ENCODE measurements at places on chromosomes 2 and 18. TPM values are rescaled to one million over a fixed set of nuclear protein-coding genes. Genes with fewer than 3 reads are reported as not detected.
A peak's percentile ranks its signal among the peaks of the same experiment; 100 is the strongest.

DNA sequence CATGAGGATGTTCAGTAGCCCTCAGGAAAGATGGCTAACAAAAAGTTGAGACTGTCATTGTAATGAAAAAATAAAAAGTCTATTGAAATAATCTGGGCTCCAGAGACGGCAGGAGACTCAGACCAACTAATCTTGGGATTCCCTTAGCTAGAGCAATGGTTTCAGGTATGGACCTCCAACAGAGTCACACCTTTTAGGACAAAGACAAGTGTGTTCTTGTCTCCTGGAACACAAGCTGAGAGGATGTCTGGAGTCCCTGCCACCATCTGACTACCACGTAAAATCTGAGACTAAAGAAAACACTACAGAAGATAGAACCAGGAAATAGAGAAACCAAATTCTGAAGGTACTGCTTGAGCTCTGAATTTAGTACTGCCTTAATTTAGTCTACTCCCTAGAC lies 103.3 kb upstream of the RBBP8 start:
- DNase-seq: no peak

- DNase-seq: no peak
These were observed 40.8 kb downstream of the TSN start for GRCh38 chr2:121796239-121796638.

DNA sequence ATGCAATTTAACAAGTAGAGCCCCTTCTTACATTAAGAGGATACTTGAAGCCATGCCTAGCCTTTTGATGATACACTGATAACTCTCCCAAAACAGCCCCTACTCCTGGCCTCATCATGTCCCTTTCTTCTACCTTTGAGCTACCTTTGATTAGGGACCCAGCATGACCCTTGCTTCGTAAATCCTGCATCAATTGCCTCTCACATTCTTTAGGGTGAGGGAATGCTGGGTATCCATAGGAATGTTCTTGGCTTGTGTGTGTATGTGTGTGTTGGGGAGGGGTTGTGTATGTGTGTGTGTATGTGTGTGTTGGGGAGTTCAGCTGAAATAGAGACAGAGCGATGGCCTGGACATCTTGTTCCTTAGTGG lies 5.3 kb upstream of the KRCC1 start:
- DNase-seq: no peak

DNA sequence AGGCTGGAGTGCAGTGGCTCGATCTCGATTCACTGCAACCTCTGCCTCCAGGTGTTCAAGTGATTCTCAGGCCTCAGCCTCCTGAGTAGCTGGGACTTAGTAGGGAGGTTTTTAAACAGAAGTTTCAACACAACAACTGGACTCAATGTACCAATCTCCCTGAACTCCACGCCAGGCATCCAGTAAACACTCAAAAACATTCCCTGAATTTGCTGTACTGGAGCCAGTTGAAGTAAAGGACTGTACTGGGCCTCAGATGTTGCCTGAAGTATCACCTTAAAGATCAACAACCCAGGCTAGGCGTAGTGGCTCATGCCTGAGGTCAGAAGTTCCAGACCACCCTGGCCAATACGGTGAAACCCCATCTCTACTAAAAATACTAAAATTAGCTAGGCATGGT lies 22.4 kb downstream of the RAB1A start:
- DNase-seq: no peak

DNA sequence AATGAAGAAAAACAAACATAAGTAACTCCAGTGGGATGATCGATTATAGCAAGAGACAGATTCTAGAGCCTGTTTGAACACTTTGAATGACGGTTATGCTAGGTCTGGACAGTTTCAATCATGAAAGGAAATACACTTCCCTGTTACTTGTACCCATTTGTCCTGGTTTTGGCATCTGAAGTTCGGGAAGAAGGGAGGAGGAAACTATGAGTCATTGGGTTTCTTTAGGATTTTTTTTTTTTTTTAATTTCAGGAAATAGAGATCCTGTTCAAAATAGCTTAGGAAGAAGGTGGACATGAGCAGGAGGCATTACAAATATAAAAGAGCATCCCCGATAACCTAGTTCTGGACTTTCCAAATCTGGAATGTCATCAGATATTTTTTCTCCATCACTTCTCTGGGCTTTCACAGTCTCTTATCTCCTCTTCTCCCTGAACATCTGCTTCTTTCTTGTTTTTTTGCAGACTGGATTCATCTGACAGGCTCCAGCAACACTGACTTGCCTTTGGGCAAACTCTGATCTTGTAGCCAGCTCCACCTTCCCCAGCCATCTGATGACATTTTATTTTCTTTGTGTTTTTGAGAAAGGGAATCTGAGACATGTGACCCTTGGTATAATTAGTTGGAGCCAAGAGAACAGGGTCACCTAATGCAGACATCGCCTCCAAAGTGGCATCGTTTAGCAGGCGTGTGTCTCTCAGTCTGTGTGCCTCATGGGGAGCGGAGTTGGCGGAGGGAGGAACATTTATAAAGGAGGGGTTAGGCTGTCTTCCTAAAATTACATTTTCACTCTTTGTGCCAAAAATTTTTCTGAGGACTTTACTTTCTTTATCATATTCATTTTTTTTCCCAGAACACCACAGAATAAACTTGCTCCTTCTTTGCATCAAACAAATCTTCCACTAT lies 195.3 kb upstream of the EPHA4 start:
- no peak for DNase-seq

DNA sequence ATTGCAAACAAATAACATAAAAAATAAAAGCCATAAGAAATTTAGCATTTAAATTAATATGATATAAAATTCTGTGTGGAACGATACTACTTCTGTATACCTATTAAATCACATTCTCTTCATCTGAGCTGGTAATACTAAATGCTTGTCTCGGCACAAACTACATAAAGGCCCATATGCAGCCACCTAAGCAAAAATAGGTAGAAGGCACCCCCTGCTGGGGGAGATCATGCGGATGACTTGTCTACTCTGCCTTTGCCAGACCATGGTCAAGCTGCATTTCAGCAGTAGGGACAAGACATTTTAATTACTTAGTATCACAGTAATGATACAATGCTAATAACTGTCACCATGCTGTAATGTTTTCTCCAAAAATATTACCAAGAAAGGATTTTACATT lies 108.0 kb downstream of the CDH19 start:
- DNase-seq: no peak

DNA sequence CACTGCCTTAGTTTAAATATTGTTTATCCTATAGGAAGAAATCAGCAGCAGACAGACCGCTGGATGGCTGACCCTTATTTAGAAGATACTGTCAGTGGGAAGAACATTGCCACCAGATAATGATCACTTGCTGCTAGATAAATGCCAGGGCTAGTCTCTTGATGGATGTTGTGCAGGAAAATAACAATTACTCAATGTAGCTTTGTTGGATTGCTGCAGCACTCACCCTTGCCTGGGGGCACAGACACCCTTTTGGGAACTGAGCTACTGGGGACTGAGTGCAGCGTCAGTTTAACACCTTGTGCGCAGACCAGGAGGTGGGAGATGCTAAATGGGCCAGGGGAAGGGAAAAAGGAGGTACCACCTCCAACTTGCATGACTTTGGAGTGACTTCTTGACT lies 64.2 kb upstream of the CAPN13 start:
- DNase-seq: no peak

DNA sequence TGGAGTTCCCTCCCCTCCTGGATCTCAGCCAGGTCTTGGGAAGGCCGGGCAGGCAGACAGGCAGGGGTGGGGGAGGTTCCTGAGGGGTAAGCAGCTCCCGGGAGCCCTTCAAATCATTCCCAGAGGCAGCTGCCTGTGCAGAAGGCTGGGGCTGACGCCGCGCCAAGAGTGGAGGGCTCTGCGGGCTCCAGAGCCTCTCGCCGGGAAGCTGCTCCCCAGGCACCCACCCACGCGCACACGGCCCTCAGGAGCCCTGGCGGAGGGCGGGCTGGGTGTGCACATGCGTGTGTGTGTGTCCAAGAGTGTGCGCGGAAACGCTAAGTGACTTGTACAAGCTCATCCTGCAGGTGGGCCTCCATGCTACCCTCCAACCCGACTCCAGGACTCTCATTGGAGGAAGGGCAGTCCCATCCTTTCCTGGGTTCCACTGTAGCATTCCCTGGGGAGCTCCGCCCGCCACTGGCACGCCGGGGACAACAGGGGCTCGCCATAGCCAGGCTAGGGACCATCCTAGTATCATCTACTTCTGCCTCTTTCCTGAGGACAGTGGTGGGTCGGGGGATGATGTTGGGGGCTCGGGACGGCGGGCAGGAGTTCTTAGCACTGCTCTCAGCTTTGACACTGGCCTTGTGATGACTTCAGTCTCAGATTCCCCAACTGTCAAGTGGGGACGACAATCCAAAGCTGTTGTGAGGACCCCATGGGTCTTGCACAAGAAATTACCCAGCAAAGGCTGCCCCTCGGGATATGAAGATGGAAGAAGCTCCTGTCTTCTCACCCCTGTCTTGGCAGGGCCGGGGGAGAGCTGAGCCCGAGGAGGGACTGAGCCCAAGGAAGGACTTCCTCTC lies 50.3 kb downstream of the INHBB start:
- no peak for DNase-seq

DNA sequence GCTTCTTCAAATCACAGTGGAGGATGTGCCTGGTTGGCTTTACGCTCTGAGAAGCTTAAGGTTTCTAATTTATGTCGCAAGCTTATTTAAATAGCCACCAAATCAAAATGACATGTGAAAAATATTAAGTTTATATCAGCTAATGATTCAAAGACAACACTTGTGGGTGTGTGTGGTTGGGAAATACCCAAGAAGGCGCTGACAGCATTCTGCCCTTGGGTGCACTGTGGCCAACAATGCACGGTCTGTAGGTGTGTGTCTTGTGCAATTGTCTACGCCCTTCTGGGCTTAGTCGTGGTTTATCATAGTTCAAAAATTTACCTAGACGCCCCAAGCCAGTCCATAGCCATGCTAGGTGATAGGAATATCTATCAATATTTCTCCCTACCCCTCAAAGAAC lies 60.9 kb downstream of the KCTD1 start:
- no peak for DNase-seq

GRCh38 chr2:167595839-167596471 lies 651.4 kb downstream of the STK39 start:
- no peak for DNase-seq

DNA sequence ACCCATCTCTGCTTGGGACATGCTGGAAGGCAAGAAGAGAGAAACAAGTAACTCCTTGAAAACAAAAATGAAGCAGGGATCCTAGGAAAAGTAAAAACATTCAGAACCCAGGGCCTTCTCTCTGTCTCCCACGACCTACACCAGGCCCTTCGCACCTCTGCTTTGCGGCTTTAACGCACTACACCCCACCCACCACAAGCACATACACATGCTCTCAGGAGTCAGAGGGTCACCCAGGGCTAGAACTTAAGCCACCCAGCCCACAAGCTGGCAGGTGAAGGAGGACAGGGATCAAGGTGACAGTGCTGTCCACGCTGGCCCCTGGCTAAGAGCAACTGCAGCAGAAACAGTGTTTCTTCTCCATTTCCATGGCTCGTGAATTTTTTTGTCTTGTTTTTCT lies 72.2 kb downstream of the BCL11A start:
- DNase-seq: peak; percentile 9

GRCh38 chr2:189157939-189158338 lies 21.6 kb downstream of the COL5A2 start:
- DNase-seq: no peak

DNA sequence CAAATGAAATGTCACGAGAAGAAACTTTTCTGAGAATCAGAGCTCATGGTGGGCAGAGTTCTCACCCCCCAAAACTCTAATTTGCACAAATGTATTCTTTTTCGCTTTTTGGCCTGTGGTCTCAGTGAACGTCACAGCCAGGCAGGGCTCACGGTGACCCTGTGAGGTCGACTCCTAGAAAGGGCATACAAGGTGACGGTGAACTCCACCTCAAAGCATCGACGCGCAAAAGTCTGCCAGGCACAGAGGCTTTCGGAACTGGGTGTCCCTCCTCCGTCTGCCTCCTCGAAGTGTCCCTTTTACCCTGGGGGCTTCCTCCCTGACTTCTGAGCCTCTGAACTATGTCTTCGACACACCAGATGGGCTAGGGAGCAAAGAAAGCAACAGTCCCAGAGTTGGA lies 139.2 kb upstream of the PXDN start:
- DNase-seq: no peak

GRCh38 chr2:75108937-75109482 lies 90.3 kb downstream of the TACR1 start:
- DNase-seq: no peak

DNA sequence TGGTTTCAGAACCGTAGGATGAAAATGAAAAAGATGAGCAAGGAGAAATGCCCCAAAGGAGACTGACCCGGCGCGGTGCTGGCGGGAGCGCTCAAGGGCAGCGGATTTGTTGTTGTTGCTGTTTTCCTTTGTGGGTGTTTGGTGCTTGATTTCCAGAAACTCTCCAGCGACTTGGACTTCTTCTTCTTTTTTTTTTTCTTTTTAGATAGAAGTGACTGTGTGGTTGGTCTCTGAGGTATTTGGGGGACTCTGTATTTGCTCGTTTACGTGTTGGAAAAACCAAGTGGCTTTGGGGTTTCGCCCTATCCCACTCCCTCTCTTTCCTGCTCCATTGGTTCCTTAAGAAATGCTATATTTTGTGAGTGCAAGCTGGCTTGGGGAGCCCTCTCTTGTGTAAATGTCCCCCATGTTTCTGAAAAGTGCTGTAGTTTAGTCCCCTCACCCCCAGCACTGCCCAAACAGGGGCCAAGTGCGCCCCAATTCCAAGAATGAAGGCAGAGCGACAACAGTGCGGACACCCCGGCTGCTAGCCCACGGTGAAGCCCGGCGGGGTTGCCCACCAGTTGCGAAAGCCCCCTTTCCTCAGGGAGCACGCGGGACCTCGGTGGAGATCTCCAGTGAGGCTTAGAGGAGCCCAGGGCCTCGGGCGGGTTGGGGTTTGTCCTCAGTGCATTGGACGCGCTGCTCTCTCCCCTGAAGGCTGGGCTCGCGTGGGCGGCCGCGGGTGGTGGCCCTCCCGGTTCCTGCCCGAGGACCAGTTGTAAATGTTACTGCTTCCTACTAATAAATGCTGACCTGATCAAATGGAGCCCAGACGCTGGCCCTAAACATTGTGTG lies 1.8 kb downstream of the HOXD9 start:
- DNase-seq: no peak

DNA sequence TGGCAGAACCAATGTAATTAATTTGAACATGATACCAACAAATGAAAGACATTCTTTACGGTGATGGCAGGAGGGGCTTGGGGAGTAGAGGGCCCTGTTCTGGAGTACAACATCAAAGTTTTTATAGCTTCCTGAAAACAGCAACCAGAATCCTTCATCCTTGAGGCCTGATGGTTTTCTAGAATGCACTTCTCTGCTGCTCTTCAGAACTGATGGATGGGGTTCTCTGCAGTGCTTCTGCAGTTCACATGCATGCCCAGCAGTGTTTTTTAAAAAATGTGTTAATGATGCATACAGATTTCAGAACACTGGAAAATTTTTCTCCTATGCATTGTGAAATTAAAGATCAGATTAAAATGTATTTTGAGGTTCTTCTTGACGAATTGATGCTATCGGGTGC lies 2.5 kb downstream of the LTBP1 start:
- no peak for DNase-seq

The ABCG8 gene
- not detected for total RNA-seq

The CLEC4F gene
- total RNA-seq: not detected

The SNORC gene
- total RNA-seq: 0.16 TPM

The TRIM43 gene
- not detected for total RNA-seq

The GREB1L gene
- total RNA-seq: not detected

The UBR3 gene
- 23.2 TPM for total RNA-seq

The WDFY1 gene
- total RNA-seq: 42.6 TPM

The ZAP70 gene
- 512 TPM for total RNA-seq

The CYS1 gene
- total RNA-seq: not detected
